Stimulated activated CD8-positive, alpha-beta memory T cell treated with anti-CD3 and anti-CD28 coated beads, Interleukin-4, amount 100 ng/mL, for 1 hour (primary cell): ENCODE measurements at places on chromosomes 11 and 22.

GRCh38 chr11:70788248-70789022 lies 390.1 kb downstream of the CTTN start:
- DNase-seq, result no peak

DNA sequence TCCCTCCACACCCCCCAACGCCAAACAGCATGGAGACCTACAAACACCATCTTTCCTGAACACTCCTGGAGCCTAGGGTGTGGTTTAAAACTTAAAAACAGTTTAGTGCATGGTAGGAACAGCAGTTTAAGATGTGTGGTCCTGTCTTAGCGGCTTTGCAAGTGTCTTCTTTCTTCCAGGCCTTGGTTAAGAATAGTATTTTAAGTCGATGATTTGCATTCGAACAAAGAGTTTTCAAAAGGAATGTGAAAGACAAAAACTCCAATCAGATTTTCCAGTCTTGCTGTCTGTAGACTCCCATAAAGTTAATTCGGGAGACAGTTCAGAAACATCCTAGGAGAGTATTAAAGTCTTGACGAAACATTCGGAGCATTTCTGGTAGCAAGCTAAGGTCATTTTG lies 3.7 kb downstream of the FGF4 start:
- DNase-seq, result no peak

DNA sequence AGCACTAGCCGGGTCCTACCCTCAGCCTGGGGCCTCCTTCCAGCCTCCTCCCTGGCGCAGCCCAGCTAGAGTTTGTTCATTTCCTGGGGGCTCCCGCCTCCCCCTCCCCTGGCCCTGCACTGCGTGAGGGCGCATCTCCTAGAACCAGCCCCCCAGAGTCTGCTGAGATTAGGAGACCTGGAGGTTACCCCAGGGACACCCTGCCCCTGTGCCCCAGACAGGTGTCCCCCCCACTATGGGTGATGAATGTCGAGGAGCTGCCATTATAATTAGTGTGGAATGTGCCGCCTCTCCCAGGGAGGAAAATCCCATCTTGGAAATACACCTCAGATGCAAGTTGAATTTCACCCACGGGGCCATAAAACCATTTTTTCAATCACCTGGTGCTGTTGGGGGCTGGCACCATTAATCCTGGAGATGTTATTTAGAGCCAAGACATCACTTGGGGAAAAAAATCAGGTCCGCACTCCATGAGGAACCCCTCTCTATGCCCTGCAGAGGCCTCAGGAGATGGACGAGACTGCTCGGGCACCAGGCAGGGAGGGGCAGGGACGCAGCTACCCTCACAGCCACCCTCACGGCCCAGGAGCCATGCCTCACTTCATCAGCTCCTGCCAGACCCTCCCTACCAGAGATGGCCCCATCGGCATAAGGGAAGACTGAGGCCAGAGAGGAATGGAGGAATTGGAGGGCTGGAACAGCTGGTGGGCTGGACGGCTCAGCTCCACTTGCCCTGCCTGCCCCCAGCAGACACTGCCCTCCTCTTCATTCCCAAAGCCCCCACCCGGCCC lies 197.5 kb downstream of the IGLL1 start:
- no peak for DNase-seq

- DNase-seq, result peak; percentile 17
These were observed 31.4 kb downstream of the CREB3L1 start for GRCh38 chr11:46308631-46309419.

- DNase-seq, result no peak
These were observed 1.1 kb downstream of the TTLL12 start for GRCh38 chr22:43185860-43186261.

DNA sequence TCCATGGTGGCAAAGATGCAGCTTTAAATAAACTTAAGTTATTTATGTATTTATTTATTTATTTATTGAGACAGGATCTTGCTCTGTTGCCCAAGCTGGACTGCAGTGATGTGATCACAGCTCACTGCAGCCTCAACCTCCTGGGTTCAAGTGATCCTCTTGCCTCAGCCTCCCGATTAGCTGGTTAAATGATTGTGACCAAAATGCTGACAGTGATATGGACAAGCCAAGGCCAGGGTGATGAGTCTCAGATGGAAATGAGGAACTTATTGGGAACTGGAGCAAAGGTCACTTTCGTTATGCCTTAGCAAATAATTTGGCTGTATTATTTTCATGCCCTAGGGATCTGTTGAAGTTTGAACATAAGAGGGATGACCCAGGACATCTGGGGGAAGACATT lies 9.3 kb upstream of the LRP5 start:
- DNase-seq, result no peak

GRCh38 chr22:17132112-17132511 lies 11.0 kb upstream of the TMEM121B start:
- no peak for DNase-seq

DNA sequence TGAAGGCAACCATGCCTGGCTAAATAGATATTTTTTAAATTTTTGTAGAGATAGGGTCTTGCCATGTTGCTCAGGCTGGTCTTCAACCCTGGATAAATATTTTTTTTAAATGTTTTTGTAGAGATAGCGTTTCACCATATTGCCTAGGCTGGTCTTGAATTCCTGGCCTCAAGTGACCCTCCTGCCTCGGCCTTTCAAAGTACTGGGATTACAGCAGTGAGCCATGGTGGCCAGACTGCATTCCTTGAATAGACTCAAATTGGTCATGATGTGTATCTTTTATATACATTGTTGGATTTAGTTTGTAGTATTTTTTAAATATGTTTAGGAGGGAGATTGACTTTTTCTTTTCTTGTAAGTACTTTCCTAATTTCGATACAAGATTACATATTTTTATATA lies 325.7 kb upstream of the C11orf87 start:
- DNase-seq, result no peak

DNA sequence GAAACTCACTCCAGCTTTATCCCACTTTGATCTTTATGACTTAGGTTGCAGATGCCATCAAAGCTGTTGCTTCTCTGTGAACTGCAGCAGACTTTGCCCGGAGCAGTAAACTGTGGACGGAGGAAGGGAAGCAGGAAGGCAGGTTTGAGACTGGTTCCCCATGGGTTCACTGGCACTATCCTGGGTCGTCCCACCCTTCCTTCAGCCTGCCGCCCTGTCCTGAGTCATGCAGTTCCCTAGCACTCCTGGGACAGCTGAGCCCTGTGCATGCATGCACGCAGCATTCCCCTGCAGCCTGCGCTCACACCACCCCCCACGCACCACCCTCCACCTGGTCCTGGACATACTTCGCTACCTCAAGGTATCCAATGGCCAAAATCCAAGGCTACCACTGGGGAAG lies 23.5 kb upstream of the P2RY2 start:
- no peak for DNase-seq

DNA sequence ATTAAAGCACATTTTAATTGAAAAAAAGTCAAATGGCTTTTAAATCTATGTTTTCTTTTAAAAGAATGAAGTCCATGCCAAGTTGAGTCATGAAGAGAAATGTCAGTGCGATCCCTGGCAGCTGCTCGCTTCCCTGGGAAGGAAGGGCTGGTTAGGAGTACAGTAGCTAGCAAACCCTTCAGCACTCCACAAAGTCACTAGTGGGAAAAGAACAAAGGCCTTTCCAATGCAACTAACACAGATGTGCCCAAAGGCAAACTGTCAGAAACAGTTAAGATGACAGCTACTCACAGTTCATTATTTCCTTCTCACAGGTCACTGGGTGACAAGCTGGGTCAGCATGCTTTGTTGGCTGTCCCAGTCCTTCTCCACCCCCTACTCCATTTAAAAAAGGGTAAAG lies 308.7 kb downstream of the DCDC1 start:
- no peak for DNase-seq

GRCh38 chr11:7651140-7651551 lies 22.2 kb downstream of the CYB5R2 start:
- no peak for DNase-seq

DNA sequence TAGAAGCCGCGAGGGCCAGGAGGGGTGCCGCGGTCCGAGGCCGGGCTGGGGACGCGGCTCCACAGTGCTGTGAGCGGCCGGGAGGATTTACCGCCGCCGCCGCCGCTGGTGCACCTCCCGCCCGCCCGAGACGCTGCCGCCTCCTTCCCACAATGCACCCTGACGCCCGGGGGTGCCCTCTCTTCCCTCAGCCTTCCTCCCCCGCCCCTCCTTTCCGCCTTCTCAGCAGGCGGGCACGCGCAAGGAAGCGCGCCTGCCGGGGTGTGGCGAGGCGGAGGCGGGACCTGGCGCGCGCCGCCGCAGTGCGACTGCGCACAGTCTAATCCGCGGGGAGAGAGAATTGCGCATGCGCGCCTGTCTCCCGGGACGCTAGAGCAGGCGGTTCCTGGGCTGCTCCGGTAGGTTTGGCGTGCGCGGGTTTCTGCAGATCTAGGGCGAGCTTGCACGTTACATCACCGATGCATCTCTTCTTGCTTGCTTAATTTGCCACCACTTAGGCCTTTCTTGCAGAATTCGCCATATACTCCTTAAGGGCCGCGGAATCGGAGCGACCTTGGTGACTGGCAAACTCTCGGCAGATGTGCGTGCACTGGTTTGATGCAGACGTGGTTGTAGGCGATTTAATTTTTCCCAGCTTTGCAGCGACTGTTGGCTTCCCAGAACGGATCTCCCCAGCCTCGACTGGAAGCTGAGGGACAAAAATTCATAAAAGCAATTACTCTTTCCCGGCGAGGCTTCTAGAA lies at the start of the genes GVQW3 and THAP12:
TSS of gene GVQW3 (plus strand) at position 347 of the 743 bp plus-strand sequence. CDS start 506 bp downstream, outside the sequence.
TSS of gene THAP12 (minus strand) at position 156 of the 743 bp plus-strand sequence. CDS start 296 bp downstream, outside the sequence.
- DNase-seq, result peak; percentile 94

DNA sequence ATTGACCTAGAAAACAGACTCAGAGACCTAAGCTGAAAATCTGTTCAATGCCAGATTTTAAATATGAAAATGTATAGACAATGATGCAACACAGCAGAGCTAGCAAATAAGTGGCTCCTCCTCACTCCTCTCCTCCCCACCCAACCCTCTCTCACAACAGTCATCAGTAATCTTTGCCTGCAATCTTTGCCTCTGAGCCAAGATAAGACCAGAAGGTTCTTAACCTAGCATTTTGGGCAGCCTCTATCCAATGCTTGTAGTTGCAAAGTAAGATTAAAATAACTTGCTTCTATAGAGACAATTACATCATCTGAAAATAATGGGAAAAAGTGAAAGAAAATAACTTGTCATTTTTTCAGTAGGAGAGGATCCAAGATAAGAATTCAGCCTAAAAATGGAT lies 117.3 kb downstream of the PARVA start:
- no peak for DNase-seq

GRCh38 chr22:39101226-39101625 lies 4.2 kb downstream of the APOBEC3H start:
- DNase-seq, result no peak

DNA sequence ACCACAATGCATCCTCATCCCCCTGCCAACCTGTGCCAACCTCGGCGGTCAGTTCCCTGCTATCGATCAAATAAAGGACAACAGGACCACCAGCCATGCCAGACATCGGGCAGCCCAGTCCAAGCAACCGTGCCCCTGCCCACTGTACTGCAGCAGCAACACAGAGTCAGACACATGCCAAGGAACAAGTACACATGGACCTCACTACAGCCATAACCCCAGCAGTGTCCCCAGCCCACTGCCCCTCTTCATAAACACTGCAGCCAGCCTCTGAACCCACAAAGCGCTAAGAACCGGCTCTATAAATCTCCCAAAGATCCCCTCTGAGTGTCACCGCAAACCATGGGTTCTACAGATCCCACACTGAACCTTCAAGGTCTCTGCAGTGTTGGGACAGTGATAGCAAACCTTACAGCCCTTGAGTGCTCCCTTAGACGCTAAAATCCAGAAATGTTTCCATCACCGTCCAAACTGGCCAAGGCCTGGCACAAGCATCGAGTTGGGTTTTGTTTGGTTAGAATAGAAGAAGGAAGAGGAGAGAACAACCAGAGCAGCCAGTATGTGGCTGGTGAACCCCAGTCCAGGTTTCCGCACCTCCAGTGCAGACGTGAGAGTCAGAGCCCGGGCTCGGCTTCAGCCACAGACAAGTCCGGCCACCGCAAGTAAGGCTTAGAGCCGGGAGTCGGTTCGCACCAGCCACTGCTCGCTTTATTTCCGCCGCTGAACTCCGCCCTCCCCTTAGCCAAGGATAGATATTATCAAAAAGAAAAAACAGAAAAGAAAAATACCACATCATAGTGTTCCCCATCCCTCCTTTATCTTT lies 7.9 kb downstream of the PAX6 start:
- DNase-seq, result no peak
